ENCODE measurements at places on chromosomes 5 and 9.

GRCh38 chr5:175598774-175599173, 59.1 kb upstream of the HRH2 start:
- DNase-seq, result no peak

DNA sequence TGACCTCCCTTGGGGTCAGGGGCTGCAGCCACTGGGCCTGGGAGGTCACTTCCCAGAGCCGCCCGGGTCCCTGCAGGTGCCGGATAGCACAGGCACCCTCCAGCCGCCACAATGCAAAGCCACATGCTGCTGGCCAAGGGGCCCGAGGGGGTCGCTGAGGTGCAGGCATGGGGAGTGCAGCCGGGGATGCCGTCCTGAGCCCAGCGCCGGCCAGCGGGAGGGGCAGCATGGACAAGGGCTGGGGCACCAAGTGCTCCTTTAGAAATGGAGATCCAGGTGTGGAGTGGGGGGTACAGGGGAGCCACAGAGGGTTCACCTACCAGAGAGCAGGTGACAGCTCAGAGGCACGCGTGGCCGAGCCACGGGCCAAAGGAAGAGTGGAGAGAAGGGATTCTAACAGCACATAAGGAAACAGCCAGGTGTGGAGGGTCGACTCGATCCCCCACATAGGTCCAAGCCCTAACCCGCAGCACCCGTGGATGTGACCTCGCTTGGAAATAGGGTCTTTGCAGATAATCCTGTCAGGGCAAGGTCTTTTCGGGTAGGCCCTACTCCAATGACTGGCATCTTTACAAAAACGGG, 24.7 kb downstream of the ZDHHC11B start:
- DNase-seq, result no peak

DNA sequence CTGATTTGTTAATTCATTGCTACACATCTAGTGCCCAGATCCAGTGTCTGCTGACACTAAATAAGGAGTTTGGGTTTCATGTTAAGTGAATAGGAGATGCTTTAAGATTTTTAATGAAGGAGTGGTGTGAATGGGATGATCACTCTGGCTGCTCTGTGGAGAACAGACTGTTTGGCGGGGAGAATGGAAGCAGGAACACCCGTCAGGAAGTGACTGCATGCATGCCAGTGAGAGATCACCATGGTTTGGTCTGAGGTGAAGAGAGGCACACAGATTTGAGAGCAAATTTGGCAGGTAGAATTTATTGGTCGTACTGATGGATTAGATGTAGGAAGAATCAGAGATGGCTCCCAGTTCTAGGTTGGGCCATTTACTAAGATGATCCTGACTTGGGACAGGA, 19.8 kb downstream of the ATP6V0E1 start:
- DNase-seq, result no peak

- no peak for DNase-seq
Observed at GRCh38 chr5:137847687-137848086, 20.0 kb upstream of the MYOT start.

- DNase-seq, result no peak
Observed at GRCh38 chr9:21141427-21141882, at the start of gene IFNW1. Gene IFNW1, minus strand, starts transcription at chr9:21141832. Its CDS starts 262 bp downstream, at chr9:21141570.

- no peak for DNase-seq
Observed at GRCh38 chr5:14147210-14147609, 4.1 kb downstream of the TRIO start.
